ENCODE measurements at places on chromosomes 5 and 9. TPM values are rescaled to one million over a fixed set of nuclear protein-coding genes. Genes with fewer than 3 reads are reported as not detected.

DNA sequence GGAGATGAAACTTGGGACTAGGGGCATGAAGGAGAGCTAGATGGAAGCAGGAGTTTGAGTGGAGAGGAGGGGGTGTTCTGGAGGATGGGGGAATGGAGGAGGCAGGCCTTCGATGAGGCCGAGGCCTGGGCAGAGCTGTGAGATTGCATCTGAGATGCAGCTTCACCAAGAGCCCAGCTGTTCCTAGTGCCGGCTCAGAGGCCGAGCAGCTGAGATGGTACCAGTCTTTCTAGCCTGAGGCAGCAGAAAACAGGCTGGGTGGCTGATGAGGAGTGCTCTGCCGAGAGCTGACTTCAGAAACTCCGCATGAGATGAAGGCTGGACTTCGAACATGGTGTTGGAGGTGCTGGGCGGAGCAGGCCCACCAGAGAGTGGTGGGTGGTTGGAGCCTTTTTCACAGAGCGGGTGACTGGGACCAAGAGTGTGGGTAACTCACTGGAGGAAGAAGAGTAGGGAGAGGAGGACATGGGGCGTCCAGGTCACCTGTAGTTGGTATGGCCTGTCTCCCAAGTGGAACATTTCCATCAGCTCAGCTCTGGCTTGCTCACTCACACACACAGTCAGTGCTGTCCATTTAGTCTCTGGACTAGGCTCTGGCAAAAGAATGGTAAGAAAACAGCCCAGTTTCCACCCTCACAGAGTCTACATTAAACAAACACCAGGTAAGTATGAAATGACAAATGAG is 54.7 kb downstream of the TMOD1 start:
- no peak for DNase-seq
- peaks cover 11% of the 10 kb centered on the region for H3K4me1 ChIP-seq
- no peaks in the 10 kb centered on the region for H3K36me3 ChIP-seq
- H3K27ac ChIP-seq = no peak overlapping the region
- H3K27me3 ChIP-seq = no peaks in the 10 kb centered on the region
- H3K4me3 ChIP-seq = no peak overlapping the region

DNA sequence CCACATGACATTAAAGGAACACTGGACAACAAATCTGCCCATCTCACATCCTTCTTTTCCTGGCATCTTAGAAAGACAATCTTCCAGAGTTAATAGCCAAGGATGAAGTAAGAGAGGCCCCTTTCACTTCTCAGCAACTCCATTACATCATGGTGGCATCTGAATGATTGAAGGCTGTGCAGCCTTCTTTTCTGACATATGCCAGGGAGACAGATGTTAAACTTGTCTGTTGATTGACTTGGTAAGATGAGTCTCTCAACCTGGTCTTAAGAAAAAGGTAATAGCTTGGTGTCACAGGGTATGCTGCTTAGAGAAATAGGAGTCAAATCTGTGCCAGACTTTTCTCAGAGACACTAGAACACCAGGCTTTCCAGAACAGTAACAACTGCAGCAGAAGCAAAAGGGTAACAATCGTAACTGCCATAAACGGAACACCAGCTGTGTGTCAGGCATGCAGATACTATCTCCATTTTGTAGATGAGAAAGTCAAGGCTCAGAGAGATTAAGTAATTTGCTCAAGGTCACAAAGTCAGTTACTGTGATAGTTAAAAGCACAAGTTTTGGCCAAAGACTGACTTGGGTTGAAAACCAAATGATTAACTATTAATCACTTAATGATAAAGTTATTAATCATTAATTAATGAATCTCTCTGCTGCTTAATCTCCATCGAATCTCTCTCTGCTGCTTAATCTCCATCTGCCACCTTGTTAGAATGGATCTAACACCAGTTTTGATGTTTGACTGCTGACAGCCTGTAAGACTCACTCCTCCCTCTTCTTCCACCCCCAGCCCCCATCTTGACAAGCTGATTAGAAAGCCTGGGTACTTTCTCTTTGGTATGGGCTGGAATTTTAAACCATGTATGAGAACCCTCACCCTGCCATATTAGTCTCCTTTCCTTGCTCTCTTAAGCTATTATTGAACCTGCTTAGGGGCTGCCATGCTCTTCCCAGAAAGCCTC is 353.5 kb downstream of the ENC1 start:
- H3K27me3 ChIP-seq = no peaks in the 10 kb centered on the region
- no peak overlapping the region for H3K27ac ChIP-seq
- no peak overlapping the region for H3K4me3 ChIP-seq
- DNase-seq = no peak
- no peaks in the 10 kb centered on the region for H3K4me1 ChIP-seq

- H3K27me3 ChIP-seq = no peaks in the 10 kb centered on the region
- no peak overlapping the region for H3K4me3 ChIP-seq
- DNase-seq = no peak
- H3K36me3 ChIP-seq = no peaks in the 10 kb centered on the region
Observed at GRCh38 chr5:65734921-65735320, 12.9 kb downstream of the NLN start.

DNA sequence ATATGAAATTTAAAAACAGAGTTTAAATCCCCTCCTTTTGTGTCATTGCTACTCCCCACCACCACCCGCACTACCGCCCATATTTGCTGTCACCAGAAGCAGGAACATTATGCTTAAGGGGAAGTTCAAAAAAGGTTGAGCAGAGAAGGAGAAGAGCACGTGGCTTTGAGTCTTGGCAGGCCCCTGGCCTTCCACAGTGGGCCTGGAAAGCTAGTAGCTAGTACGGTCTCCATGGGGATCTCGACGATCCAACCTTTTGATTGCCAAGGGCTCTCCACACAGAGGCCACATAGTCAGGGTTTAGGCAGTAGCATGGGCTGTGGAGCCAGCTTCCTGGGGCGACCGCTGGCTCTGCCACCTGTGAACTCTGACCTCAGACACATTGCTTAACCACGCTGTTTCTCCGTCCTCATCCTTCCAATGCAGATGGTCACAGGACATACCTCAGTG is 90.1 kb downstream of the GOLPH3 start:
- no peak overlapping the region for H3K27ac ChIP-seq
- H3K4me3 ChIP-seq = no peak overlapping the region
- H3K36me3 ChIP-seq = peaks cover 14% of the 10 kb centered on the region
- H3K4me1 ChIP-seq = no peaks in the 10 kb centered on the region
- H3K27me3 ChIP-seq = no peaks in the 10 kb centered on the region

DNA sequence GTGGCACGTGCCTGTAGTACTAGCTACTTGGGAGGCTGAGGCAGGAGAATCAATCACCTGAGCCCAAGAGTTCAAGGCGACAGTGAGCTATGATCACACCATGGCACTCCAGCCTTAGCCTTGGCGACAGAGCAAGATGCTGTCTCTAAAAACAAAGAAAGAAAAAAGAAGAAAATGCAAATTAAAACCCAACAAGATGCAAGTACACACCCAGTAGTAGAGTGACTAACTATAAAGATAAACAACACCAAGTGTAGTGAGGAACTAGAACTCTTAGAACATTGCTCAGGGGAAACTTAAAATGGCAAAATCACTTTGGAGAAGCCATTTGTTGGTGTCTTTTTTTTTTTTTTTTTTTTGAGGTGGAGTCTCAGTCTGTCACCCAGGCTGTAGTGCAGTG is 34.7 kb upstream of the RARS1 start:
- no peak for DNase-seq
- H3K4me1 ChIP-seq = no peaks in the 10 kb centered on the region
- H3K4me3 ChIP-seq = no peak overlapping the region
- H3K36me3 ChIP-seq = no peaks in the 10 kb centered on the region

DNA sequence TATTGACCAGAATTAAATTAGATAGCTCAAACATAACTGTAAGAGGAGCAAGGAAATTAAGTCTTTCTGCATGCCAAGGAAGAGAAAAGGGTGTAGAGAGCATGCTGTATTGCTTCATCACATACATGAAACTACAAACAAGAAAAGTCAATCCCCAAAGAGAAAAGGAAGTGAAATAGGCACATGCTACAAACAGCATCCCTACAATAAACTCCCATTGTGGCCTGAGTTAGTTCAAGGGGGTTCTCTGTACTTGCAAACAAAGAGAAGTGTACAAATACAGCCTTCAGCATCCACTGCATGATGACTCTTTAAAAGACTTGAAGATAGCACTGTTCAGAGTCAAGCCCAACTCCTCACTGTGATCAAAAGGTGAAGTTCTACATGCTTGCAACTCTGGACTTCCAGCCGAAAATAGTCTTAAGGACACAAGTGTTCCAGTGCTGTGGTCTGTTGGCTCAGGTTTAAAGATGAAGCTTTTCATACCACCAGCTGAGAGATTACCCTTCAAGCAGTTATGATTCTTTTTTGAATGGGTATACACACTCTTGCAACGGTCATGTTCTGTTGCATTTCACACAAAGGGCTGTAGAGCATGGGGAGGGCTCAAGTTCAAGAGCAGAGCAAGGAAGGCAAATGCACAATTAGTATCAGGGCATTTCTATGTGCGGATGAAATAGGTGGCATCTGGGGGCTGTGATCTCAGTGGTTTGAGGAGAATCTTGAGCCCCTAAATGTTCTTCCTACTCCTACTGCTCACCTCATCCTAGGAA is 534.5 kb downstream of the EBF1 start:
- H3K27me3 ChIP-seq = no peaks in the 10 kb centered on the region
- no peak overlapping the region for H3K4me3 ChIP-seq
- H3K36me3 ChIP-seq = no peaks in the 10 kb centered on the region

DNA sequence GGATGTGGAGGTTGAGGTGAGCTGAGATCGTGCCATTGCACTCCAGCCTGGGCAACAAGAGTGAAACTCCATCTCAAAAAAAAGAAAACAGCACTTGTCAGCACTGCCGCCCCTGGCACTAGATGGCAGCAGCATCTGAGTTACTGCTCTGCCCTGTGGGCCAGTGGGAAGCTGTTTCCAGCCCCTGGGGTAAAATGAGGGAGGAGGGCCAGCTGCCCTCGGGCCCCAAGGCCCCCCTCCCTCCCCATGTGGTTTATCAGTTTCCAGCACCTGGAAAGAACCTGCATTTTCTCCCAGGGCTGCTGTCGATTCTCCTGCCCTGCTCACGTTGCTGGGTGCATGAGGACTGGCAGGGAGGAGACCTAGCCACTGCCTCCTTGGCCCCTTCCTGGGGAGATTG is 13.2 kb upstream of the CEL start:
- no peak for DNase-seq
- H3K36me3 ChIP-seq = no peaks in the 10 kb centered on the region
- H3K4me1 ChIP-seq = no peaks in the 10 kb centered on the region
- no peaks in the 10 kb centered on the region for H3K27me3 ChIP-seq
- no peak overlapping the region for H3K4me3 ChIP-seq

GRCh38 chr9:33988219-33988890 is 60.3 kb downstream of the UBAP2 start:
- peaks cover 55% of the 10 kb centered on the region for H3K36me3 ChIP-seq
- H3K27ac ChIP-seq = no peak overlapping the region

- DNase-seq = no peak
- H3K4me3 ChIP-seq = no peak overlapping the region
- no peaks in the 10 kb centered on the region for H3K27me3 ChIP-seq
- H3K4me1 ChIP-seq = no peaks in the 10 kb centered on the region
- H3K36me3 ChIP-seq = no peaks in the 10 kb centered on the region
- H3K27ac ChIP-seq = no peak overlapping the region
Observed at GRCh38 chr5:6830643-6831239, 117.5 kb downstream of the TENT4A start.

DNA sequence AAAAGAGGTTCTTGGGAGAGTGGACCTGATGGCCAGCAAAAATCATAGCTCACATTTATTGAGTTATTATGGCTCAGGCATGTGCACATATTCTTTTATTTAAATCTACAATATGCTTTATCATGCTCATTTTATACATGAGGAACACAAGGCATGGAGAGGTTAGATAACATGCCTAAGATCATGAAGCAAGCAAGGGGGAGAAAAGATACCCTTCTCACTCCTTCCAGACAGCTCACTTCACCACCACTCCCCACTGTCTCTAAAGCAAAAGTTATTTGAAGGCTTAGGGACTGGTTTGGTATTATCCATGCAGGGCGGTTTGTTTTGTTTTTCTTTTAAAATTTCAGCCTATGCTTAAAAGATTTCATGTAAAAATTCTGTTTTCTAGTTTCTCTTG is 59.0 kb upstream of the PDE8B start:
- no peaks in the 10 kb centered on the region for H3K27me3 ChIP-seq
- peaks cover 4% of the 10 kb centered on the region for H3K4me1 ChIP-seq
- H3K36me3 ChIP-seq = no peaks in the 10 kb centered on the region
- H3K4me3 ChIP-seq = no peak overlapping the region
- DNase-seq = no peak

DNA sequence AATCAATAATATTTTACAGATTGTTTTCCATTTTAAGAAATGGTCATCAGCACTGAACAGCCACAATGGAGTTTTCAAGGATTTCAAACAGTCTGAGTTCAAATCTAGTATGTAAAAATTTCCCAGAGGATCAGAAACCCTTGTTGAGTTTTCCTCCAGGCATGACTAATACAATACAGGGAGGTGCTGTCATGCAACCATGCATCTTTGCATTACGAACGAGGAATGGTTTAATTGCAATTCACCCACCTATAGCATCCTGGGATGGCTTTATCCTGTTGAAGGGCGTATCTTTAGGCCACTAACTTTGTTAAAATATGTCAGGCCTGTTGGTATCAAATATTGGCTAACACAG is 196.4 kb downstream of the EFNA5 start:
- no peak overlapping the region for H3K4me3 ChIP-seq
- DNase-seq = no peak
- H3K36me3 ChIP-seq = no peaks in the 10 kb centered on the region

- H3K27ac ChIP-seq = no peak overlapping the region
- no peaks in the 10 kb centered on the region for H3K27me3 ChIP-seq
- no peak for DNase-seq
- no peaks in the 10 kb centered on the region for H3K36me3 ChIP-seq
Observed at GRCh38 chr5:89556215-89556913, 673.4 kb upstream of the MEF2C start.

DNA sequence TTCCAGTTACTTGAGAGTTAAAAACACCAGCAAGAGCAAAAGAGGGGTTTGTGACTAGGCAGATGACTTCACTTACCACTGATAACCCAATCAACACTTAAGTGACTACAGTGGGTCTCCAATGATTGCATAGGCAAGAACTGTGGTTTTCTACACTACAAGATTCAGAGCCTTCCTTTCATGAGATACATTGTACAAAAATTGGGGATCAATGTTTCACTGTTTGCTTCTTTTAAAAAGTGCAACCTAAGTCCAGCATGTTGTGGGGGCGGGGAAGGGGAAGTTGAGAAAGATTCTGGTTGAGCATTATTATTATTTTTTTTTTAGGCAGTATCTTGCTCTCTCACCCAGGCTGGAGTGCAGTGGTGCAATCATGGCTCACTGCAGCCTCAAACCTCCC is 3.6 kb downstream of the IQGAP2 start:
- peak overlapping the region; percentile 63 for H3K27ac ChIP-seq
- peaks cover 15% of the 10 kb centered on the region for H3K27me3 ChIP-seq
- H3K4me1 ChIP-seq = peaks cover 4% of the 10 kb centered on the region
- H3K4me3 ChIP-seq = no peak overlapping the region
- DNase-seq = no peak

DNA sequence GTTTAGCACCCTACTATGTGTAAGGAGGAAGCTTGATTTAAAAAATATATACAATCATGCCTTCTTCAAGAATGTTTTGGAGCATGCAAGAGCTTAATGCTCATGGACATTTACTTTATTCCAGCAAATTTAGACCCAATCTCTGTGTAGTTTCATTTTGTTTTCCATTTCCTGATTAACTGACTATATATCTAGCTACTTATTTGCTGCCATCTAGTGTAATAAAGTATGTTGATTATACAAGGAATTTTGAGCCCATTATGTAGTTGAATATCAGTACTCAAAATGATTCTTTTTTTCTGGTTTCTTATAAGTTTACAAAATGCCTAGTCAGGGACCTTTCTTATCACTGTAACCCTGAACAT is 100.0 kb upstream of the CCDC152 start:
- no peaks in the 10 kb centered on the region for H3K27me3 ChIP-seq
- no peaks in the 10 kb centered on the region for H3K36me3 ChIP-seq
- peak; percentile 24 for DNase-seq
- no peak overlapping the region for H3K27ac ChIP-seq

The SPAG8 gene
- total RNA-seq = 1.8 TPM

The WWC1 gene
- total RNA-seq = 81.9 TPM

The OTP gene
- not detected for total RNA-seq

Data from left lung (tissue), 14 donors.